ENCODE measurements at places on chromosomes 3 and 15. TPM values are rescaled to one million over a fixed set of nuclear protein-coding genes. Genes with fewer than 3 reads are reported as not detected.

Gene ISLR
- 136 TPM for total RNA-seq

Gene SERINC4
- not detected for total RNA-seq

Gene PEAK1
- 17.0 TPM for total RNA-seq

Gene RTP4
- 2.9 TPM for total RNA-seq

Gene TMEM212
- total RNA-seq, result not detected

Gene CHRFAM7A
- not detected for total RNA-seq

Gene SLC25A20
- total RNA-seq, result 28.2 TPM

Gene TGM4
- not detected for total RNA-seq

Gene KLHL24
- total RNA-seq, result 16.7 TPM

Gene SAXO2
- 0.71 TPM for total RNA-seq

Gene MYZAP
- 6.7 TPM for total RNA-seq

Measured in myometrial cell (primary cell).